ENCODE measurements at places on chromosomes 12 and 14. TPM values are rescaled to one million over a fixed set of nuclear protein-coding genes. Genes with fewer than 3 reads are reported as not detected.

GRCh38 chr14:55388160-55388559 lies 23.5 kb downstream of the ATG14 start:
- DNase-seq: peak; percentile 60

B4GALNT3 gene
- 7.3 TPM for total RNA-seq

GRCh38 chr14:36659822-36660735 lies 1.6 kb upstream of the PAX9 start:
- DNase-seq: no peak

CHGA gene
- not detected for total RNA-seq

- no peak for DNase-seq
Observed at GRCh38 chr14:88044776-88045446, 40.0 kb downstream of the GPR65 start.

VAMP1 gene
- 1.8 TPM for total RNA-seq

- no peak for DNase-seq
Observed at GRCh38 chr12:7304456-7304855, 584 bp downstream of the ACSM4 start.

DNA sequence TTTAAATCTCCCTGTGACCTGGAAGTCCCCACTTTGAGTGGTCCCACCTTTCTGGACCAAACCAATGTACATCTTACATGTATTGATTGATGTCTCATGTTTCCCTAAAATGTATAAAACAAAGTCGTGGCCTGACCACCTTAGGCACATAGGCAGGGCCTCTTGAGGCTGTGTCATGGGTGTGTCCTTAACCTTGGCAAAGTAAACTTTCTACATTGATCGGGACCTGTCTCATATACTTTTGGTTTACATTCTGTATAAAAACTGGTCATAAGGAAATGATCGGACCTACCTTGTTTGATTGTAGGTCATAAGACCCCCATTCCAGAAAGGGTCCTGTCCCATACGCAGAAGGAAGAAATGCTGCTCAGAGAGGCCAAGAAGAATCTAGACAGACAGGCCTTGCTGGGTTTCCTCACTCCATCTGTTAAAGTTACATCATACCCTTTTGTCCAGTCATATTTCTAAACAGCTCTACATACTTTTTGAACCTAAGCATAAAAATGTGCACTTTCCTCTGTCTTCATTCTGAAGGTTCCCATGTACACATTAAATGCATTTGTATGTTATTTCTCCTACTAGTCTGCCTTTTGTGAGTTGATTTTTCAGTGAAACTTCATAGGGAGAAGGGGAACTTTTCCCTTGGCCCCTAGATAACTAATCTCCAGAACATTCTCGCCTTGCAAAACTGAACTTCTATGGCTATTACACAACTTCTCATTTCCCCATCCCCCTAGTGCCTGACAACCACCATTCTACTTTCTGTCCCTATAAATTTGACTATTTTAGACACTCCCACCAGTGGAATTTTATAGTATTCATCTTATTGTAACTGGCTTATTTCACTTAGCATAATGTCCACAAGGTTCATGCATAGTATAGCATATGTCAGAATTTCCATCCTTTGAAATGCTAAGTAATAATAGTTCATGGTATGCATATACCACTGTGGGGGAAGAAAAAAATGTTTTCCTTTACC lies 30.2 kb upstream of the CPM start:
- DNase-seq: peak; percentile 22

GRCh38 chr12:6967651-6968100 lies 2.8 kb downstream of the PHB2 start:
- no peak for DNase-seq

GRCh38 chr14:106347890-106348755 lies 821.7 kb downstream of the TMEM121 start:
- DNase-seq: no peak

- DNase-seq: no peak
Observed at GRCh38 chr12:27469176-27469736, 22.7 kb downstream of the SMCO2 start.

FGD6 gene
- total RNA-seq: 65.5 TPM

DNA sequence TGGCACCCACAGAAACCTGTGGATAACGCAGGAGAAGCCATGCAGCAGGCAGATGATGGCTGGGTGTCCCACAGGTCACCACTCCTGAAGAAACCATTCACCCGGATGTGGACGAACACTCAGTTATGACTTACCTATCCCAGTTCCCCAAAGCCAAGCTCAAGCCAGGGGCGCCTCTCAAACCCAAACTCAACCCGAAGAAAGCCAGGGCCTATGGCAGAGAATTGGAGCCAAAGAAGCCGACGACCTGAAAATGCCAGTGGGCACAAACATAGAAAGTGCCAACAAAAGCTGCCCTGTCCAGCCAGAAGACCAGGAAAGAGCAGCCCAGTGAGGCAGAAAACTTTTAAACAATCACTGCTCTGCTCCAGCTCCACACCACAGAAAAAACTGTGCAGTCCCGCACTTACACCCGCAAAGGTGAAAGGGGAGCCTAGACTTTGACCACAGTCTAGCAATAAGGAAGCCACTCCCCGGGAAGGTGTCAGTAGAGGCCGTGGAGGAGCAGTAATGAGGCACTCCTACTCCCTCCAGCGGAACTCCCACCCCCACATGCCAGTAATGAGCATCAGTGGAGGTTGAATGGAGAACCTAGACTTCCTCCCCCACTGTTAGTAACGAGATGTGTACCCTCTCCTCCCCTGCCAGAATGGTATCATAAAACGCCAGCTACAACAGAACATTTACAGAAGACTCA lies 6.0 kb upstream of the ACVRL1 start:
- DNase-seq: no peak

DNA sequence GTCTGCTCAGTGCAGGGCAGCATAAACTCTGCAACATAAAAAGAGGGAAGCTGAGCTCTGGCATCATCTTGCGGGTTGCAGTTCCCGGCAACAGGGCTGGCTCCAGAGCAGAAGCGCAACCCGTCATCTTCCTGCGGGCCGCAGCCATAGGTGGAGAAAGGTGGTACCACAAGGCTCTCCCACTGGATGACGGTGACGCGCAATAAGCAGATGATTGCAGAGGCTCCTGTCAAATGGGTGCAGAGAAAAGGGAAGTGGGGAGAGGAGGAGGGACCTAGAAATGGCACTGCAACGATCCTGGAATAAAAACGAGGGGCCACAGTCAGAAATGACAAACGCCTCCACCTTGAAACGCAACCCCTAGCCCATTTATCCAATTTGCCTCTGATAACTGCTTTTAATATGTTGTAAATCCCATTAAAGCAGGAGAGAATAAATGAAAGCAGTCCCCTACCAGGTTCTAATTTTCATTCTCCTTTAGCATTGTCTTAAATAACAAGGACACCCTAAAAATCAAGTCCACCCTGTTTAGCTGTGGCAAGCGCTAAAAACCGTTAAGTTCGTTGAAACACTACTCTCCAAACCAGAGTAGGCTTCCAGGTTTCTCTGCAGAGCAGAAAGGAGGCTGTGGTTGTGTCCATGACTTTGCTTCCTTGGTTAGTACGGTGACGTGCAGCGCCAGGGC lies 30.9 kb upstream of the TUBA1C start:
- DNase-seq: no peak

- DNase-seq: no peak
Observed at GRCh38 chr12:121330692-121331091, 21.5 kb downstream of the ANAPC5 start.

DNA sequence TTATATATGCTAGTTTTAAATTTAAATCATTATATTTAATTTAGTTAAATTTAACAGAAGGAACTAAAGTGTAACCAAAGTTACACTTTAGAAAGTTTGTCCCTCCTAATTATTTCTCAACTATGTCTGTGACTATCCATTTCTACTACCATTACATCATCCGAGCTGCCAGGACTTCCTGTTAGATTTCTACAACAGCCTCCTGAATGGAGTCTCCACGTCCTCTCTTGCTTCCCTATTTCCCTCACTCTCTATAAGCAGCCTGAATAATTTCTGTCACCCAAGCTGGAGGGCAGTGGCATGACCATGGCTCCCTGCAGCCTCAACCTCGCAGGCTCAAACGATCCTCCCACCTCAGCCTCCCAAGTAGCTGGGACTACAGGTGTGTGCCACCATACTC lies 84.1 kb downstream of the TTC7B start:
- no peak for DNase-seq

- no peak for DNase-seq
Observed at GRCh38 chr12:122026706-122027333, 5.1 kb downstream of the BCL7A start.

All from foreskin keratinocyte (primary cell).